ENCODE measurements at places on chromosomes 2 and 18.

DNA sequence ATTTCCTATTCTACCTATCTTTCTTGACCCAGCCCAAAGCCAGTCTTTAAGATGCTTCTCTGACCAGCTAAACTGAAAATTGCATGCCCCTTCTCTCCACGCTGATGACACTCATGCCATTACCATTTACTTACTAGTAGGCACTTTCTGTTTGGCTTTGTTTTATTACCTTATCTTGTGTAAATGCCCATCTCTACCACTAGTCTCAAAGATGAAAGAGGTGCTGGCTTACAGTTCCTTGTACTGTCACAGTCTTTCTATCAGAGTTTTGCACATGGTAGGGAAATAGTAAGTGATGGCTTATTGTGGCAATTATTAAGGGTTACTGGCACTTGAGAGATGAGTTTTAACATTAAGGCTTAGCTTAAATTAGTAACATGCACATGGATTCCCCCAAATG, 352.1 kb downstream of the RBM43 start:
- no peak for DNase-seq

DNA sequence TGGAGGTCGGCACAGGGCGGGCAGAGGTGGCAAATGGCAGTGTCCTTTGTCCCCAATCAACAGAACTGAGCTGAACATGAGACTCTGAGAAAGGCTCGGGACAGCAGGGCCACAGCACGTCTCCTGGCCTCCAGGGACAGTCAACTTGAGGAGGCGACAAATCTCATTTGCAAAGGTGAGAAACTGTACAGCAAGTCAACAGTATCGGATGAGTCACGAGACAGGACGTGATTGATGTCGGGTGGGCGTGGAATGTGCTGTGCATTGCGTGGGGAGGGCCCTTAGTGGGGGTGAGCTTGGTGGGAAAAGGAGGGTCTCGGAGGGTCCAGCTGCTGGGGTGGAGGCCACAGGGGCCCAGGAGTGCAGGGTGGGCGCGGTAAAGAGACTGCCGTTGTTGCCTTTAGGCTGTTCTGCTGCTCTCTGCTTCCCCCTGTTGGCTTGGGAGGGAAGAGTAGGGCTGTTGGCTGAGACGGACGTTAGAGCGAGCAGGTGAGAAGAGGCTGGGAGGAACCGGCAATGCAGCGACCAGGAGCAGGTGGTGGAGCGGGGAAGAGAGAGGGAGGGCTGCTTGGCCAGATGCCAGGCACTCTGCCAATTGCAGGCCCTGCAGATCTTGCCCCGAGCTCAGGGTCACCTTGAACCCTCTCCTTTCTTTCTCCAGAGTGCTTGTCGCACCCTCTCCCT, 164.3 kb downstream of the BCL2 start:
- DNase-seq = peak; percentile 71

DNA sequence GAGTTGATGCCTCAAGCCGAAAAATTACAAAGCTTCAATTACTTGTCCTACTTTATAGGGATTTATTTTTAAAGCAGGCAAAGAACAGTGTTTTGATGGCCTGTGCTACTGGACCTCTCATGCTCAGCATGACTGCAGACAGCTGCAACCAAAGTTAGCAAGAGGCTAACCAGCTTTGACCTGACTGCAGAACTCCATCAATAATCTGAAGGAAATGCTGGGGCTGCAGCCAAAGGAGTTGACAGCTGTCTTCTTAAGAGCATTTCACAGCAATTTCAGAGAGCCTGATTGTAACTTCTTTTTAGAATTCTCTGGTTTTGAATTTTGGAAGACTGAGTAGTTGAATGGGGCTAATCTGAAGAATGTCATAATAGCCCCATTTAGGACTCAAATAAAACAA, 46.5 kb upstream of the SESTD1 start:
- DNase-seq = no peak

- no peak for DNase-seq
These were observed 30.7 kb upstream of the DUSP2 start for GRCh38 chr2:96175951-96176350.

DNA sequence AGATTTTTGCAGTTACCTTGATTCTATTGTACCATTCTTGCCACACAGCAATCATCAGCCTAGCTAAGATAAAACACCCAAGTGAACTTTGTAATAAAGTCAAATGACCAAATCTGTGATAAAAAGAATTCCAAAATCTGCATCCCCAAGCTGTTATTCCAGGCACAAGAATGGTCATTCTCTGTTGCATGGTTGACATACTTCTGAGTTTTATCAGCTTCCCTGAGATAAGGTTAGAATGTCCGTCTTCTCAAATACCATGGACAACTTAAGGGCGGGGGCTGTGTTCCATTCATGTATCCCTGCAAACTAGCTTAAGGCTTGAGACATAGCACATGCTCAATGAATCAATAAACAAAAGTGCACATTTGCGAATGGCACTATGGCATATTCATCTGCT, 8.1 kb upstream of the BMP10 start:
- no peak for DNase-seq
